NCI-H1092 treated with DMSO at 0.1 percent for 48 hours (cell line): ENCODE measurements at places on chromosomes 5 and 9.
A peak's percentile ranks its signal among the peaks of the same experiment; 100 is the strongest.

GRCh38 chr9:26947736-26948135 is 694 bp upstream of the PLAA start:
- peak; percentile 41 for DNase-seq

DNA sequence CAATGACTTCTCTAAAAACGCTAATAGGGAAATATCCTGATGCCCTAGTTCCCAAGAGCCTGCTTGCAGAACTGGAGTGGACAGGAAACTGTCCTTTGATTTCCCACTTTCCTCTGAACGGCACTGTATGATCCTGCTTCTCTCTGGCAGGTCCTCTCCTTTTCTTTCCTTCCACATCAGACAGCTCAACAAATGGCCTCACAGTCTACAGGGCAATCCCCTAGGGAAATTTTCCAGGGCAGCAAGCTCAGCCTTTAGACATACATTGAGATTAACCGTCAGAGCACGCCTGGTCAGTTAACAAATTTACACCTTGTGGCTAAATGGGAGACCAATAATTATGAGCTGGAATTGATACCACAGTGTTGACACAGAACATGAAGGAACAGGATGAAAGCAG is 164.9 kb downstream of the SLC24A2 start:
- DNase-seq = peak; percentile 35

GRCh38 chr5:59547731-59548130 is 345.8 kb downstream of the PDE4D start:
- DNase-seq = no peak

DNA sequence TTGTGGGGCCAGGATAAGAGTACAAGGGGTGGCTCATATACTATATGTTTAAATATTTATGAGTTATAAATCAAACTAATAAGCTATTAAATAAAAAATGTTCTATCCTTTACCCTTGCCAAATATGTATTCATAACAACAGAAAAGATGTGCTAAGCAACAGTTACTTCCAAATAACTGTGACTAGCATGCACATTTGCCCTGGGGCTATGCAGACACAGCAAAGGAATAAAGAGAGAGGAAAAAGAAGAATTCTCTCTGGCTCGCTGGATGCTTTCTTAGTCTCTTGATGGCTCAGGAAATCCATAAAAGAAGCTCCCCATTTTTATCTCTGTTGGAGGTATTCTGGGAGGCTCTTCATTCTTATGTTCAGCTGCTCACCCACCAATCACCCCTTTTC is 182.4 kb upstream of the ATP10B start:
- no peak for DNase-seq

DNA sequence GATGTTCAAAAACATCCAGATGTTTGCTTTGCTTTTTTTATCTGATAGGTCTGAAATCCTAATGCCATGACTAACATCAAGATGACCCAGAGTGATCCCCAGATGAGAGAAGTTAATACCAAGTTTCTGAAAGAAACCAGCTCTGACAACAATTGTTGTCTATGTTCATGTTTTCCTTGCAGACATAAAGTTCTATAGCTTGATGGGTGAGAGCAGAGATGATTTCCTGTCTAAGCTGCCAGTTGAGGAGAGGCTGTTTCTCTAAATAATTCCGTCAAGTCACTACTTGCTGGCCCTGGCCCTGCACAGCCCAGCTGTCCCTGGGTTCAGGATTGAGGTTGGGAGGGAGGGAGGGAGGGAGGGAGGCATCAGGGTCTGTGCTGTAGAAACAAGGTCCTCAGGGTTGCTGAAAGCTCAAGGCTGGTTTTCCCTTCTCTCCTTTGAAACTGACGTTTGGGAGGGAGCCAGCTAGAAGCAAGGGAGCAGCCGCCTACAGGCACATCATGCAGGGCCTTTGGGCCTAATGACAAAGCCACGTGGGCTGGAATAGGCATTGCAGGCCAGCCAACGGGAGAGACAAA is 3.9 kb downstream of the SPARC start:
- no peak for DNase-seq

- no peak for DNase-seq
Measured at GRCh38 chr5:139743001-139743771, 52.4 kb upstream of the PSD2 start.

DNA sequence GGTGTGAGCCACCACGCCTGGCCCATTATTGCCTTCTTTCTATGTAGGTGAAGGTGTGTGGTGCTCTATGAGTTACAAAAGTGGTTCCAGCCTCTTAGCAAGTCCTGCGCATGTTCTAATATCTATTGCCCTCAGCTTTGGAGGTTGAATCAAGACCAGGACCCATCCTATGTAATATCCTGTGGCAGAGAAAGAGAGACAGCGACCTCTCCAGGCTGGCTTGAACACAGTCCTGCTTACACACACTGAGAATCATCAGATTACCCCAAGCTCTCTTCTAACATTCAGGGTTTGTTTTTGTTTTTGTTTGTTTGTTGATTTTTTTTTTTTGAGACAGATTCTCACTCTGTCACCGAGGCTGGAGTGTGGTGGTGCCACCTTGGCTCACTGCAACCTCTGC is 94.7 kb upstream of the OSMR start:
- no peak for DNase-seq

DNA sequence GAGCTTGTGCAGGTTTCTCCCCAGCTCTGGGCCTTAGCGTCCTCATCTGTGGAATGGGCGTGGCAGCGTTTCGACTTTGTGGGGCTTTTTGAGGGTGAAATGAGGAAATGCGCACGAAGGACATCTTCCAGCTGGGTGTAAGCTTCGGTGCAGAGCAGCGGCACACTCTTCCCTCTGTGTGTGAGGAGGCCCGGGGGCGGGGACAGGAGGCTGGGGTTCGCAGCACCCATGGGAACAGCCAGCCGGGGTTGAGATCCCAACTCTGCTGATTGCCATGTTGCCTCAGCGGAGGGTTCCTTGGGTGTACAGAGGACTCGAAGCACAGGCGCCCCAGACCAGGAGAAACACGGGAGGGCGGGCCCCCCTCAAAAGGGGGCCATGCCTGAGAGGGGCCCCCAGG is 265.6 kb downstream of the NSG2 start:
- no peak for DNase-seq

GRCh38 chr5:79193643-79194042 is 42.3 kb upstream of the JMY start:
- no peak for DNase-seq

- DNase-seq = no peak
Measured at GRCh38 chr9:113934167-113934828, 58.2 kb downstream of the ZNF618 start.

GRCh38 chr9:79817438-79818004 is 245.8 kb downstream of the TLE4 start:
- DNase-seq = no peak

GRCh38 chr5:98750693-98751092 is 22.8 kb upstream of the RGMB start:
- no peak for DNase-seq

GRCh38 chr5:82340799-82341198 is 62.6 kb upstream of the RPS23 start:
- no peak for DNase-seq

GRCh38 chr5:176575066-176575465 is 25.9 kb downstream of the CDHR2 start:
- DNase-seq = no peak

DNA sequence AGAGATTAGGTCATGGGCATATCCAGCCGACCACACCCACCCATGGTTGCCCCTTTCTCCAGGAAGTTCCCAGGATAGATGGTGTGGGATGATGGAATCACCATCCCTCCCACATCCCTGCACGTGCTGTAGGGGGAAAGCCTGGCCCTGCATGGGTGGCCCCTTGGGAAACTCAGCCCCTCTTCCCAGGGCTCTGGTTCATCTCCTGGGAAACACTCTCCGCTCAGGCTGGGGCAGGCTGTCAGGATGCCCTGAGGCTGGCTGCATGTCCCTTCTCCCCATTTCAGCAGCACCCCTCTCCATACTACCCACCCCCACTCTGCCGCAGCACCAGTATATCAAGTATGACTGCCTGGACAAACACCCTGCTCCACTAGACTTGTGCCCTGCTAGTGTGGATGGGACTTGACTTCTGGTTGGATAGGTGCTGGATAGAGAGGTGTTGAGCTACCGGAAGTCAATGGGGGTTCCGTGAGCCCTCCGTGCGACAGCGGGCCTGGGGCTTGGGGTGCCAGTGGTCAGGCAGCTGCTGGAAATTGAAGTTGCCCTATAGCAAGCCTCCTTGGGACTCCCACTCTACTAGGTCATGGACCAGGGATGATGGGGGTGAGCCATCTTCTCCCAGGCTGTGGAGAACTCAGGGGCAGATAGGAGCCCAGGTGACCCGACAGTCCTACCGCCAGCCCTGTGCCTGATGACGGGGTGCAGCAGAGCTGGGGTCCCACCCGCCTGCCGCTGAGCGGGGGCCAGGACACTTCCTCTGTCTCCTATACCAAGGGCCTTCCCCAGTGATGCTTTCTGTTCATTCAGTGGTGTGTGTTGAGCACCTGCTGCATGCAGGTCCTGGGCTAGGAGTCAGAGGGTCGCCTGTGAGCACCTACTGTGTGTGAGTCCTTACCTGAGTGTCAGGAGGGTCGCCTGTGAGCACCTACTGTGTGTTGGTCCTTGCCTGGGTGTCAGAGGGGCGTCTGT is 69.4 kb upstream of the COL5A1 start:
- no peak for DNase-seq

DNA sequence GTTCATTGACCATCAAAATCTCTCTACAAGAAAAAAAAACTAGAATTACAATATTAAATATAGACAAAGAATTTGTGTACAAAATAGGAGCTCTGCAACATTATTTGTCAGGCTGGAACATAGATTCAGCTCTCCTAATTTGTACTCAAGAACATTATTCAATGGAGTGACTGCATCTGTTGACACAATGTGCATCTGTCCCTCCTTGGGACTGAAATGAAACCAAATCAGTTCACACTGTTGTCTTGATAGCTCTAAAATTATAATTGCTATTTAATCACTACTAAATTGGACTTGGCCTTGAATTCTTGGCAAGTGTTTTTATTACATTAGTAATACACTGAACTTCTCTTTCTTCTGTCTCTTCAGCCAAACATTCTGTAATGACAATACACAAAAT is 47.7 kb downstream of the FTMT start:
- peak; percentile 15 for DNase-seq

DNA sequence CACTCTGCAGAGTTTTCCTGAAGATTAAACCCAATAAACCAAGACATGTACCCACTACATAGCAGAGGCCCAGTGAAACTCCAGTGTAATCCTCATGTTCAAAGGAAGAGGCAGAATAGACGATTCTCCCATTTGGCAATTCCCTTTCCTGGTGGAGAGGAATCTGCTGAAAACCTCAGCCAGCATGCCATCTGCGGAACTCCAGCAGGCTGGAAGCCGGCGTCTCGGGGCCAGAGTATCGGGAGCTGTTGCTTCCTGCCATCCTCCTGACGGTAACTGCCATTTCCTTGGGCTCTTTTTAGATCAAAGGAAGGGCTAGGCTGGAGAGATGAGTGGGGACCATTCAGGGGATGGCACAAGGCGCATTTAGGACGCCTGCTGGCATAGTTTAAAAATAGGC is 20.5 kb downstream of the NEURL1B start:
- DNase-seq = no peak

GRCh38 chr5:163770625-163771024 is 265.2 kb downstream of the MAT2B start:
- no peak for DNase-seq

GRCh38 chr5:41722359-41722950 is 147.8 kb downstream of the OXCT1 start:
- no peak for DNase-seq

DNA sequence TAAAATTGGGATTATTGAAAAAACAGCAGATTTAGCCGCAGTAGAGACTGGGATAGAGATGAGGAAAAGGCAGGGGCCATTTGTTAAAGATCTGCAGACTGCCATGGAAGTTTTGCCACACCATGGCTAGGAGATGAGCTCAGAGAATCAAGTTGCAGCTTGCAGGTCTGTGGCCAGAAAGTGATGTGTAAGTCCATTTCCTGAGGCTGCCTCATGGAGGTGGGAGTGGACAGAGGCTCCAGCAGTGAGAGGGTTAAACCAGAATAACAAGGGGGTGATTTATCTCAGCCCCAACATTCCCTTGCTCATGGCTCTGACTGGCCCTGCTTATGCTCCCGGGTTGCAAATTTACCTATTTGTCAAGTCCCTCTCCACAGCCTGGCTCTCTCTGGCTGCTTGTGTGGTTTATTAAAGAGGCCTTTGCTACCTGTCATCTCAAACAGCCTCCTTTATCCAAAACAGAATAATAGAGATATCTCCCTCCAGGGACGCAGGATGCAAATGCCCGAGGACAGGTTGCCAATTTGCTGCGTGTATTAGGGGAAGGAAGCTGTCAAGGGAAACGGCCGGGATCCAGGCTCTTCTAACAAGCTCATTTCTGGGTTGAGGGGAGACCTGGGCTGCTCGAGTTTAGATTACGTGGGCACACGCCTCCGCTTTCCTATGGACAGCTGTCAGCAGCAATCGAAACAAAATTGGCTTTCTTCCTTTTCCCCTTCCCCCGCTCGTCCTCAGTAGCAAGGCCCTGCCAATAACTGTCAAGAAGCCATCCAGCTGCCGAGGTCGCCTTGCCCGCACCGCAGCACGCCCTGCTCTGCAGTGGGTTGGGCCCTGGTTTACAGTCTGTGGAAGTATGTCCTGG is 72.8 kb upstream of the PITX1 start:
- DNase-seq = no peak

- no peak for DNase-seq
Measured at GRCh38 chr9:122080986-122081385, 12.1 kb downstream of the TTLL11 start.

- no peak for DNase-seq
Measured at GRCh38 chr9:79809931-79810330, 238.2 kb downstream of the TLE4 start.

- no peak for DNase-seq
Measured at GRCh38 chr9:72173080-72173479, 23.8 kb downstream of the GDA start.

- peak; percentile 68 for DNase-seq
Measured at GRCh38 chr5:7391814-7392692, 3.9 kb upstream of the ADCY2 start.

DNA sequence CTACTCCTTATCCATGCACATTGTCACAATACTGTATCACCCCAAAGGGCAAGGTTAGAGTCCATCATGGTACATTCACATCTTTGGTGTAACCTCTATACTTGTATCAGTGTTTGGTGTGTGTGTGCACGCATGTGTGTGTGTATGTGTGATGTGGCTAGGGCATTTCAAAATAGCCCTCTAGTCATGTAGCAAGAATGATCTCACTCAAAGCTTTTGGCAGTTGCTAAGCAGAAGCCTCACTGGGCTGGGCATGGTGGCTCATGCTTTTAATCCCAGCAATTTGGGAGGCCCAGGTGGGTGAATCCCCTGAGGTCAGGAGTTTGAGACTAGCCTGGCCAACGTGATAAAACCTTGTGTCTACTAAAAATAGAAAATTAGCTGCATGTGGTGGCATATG is 245.3 kb downstream of the ADGRV1 start:
- no peak for DNase-seq

- no peak for DNase-seq
Measured at GRCh38 chr9:16627967-16628366, 242.5 kb downstream of the BNC2 start.

DNA sequence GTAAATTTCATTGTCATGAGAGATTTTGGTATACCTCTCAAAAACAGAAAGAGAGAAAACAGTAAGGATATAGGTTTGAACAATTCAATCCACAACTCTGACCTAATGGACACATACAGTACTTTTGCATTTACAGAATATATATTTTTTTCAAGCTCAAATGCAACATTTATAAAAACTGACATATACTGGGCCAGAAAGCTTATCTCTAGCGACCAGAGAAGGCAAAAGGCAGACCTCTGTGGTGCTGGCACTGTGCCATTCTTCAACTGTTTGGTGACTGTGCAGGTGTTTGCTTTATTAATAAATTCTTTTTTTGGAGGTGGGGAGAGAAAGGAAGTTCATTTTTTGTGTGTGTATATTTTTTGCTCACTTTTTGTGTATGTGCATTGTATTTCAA is 6.0 kb upstream of the PLAC8L1 start:
- DNase-seq = no peak

- DNase-seq = no peak
Measured at GRCh38 chr9:38347271-38347671, 45.2 kb upstream of the ALDH1B1 start.
